Aortic smooth muscle cell (primary cell): ENCODE measurements at places on chromosomes 4 and X. TPM values are rescaled to one million over a fixed set of nuclear protein-coding genes. Genes with fewer than 3 reads are reported as not detected.

NCAPG gene
- total RNA-seq: 16.3 and 27.2 TPM in 2 replicates

CXorf65 gene
- total RNA-seq: not detected in 2 replicates

PNMA6A gene
- 0.53 and 0.62 TPM in 2 replicates for total RNA-seq

ART3 gene
- total RNA-seq: not detected in 2 replicates

PLP1 gene
- total RNA-seq: 0.12 TPM in 1 of 2 replicates, not detected in the other

NUDT11 gene
- 7.3 and 7.5 TPM in 2 replicates for total RNA-seq
